ENCODE measurements at places on chromosomes 1 and 21.

GRCh38 chr1:177248258-177248657, 77.5 kb downstream of the BRINP2 start:
- DNase-seq = no peak

- DNase-seq = no peak
These were observed 19.2 kb upstream of the TRIM33 start for GRCh38 chr1:114530224-114530623.

DNA sequence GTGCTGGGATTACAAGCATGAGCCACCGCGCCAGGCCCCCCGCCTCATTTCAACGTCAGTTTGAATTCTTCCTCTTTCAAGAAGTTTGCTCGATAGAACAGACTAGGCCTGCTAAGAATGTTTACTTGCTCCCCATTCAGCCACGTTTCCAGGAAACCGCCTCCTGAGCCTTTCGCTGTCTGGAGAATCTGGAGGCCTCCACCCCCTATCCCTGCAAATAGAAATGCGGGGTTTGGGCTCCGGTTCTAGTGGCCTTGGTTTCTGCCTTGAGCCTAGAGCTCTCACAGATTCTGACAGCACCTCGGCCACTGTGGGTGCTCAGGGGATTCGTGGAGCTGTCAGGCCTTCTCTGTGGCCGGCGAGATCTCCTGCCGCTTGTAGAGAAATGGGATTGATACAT, 84.3 kb downstream of the UBIAD1 start:
- no peak for DNase-seq

- DNase-seq = no peak
These were observed 5.2 kb downstream of the KAZN start for GRCh38 chr1:14603645-14604044.

DNA sequence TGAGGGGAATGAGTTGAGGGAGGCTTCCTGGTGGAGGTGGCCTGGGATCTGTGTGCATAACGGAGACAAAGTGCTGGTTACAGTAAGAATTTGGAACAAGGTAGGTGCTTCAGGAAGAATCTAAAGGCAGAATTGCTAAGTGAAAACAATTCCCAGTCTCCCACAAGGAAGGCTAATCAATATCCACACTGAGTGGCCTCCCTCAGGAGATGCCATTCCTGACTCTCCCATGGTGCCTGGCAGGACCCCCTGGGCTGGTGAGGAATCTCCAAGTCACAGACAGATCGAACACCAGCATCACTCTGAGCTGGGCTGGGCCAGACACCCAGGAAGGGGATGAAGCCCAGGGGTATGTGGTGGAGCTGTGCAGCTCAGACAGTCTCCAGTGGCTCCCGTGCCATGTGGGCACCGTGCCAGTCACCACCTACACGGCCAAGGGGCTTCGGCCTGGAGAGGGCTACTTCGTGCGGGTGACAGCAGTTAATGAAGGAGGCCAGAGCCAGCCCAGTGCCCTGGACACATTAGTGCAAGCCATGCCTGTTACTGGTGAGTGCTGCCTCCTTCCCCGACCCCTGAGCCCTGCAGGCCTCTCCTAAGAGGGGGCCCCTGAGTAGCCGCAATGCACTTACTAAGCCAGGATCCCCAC, 30.7 kb downstream of the IGFN1 start:
- DNase-seq = no peak

DNA sequence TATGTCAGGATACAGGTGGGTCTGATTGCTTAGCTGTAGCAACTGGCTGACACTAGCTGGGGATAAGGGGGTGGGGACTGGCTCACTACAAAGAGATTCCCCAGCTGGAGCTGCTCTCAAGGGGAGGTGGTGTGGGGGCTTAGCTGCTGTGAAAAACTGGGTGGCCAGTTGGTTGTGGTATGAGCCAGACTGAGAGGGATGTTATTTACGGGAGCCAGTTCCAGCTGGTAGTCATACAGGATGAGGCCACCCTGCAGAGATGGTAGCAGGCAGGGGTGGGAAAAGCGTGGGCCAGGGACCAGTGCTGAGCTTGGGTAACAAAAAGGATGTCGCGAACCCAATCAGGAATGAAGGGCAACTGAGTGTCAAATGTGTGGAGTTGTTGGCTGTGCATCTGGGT, 204.0 kb upstream of the C21orf91 start:
- no peak for DNase-seq

DNA sequence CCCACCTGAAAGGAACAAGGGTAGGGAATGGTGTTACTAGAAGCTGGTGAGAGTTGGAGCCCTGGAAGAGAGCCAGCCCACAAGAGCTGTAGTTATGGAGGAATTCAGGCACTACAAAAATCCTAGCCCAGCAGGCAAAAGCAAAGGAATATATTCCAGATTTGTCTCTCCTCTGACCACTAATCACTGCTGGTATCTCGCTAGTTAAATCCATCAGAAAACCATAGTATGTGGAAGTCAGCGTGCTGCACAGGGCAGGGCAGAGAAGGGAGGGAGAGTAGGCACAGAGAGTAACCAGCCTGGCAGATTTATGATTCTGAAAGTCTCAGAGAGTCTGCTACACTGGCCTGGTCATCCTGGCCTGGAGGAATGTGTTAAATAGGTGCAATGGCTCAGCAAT, 88.6 kb downstream of the SELENOF start:
- no peak for DNase-seq

DNA sequence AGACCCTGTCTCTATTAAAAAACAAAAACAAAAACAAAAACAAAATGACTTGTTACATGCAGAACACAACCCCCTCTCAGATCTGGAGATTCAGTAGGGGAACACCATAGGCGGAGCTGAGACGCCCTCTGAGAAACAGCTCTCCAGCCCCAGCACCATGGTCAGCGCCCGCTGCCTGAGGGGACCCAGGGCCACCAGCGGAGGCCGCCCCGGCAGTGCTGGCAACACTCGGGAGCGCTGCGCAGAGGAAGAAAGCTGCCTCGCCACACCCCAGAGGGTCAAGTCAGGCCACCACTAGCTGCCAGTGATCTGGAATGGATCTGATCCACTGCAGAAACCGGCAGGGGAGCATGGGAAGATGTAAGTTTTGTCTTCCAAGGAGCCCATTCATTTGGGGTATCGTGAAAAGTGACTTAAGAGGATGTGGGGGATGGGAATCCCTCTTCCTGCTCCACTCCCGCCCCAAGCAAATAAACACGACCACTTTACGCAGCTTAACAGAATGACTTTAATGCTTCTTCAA, 3.1 kb downstream of the ACTA1 start:
- no peak for DNase-seq

DNA sequence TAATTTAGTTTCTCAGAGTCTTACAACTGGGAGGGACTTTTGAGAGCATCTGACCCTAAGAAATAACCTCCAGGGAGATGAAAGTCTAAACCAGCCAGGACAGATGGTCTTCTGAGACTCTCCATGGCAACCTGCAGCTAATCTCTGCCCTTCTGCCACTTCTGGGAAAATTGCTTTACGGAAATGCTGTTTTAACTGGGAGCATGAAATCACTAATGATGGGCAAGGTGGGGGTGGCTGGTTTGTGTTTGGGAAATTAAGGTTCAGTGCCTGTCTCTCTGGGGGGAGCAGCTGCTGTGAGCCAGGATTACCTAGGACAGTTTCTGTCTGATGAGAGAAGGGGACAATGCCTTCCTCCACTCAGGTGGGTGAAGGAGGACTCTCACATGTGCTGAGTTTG, 33.2 kb downstream of the ROR1 start:
- no peak for DNase-seq

DNA sequence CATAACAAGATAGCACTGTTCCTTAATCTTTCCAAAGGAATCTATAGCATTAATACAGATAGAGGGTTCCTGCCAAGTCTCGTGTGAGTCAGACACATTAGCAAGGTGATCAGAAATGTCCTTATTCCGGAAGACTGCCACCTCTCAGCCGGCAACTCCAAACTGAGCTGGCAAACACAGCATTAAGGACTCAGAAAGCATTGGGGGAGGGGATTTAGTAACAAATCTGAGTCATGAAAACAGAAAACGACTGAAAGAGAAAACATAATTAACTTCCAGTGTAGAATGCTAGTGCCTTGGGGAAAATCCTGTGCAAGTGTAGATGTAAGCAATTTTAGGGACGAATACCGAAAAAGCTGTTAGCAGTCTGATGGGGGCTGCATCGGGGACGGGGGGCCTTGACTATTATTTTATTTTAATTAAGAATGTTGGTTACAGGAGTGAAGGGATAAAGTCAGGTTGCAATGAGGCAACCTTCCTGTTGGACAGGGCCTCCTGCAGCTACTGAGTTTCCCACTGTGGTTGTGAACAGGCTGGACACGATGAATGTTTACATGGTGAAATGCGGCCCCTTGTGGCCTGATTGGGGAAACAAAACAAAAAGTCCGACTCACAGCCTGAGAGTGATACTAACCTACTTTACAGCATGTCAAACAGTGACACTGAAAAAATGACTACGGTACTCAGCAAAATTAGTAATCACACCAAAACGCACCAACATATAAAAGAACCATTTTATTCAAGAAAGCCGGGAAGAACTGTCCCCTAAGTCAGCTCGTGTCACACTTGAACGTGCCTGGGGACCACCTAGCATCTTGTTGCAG, 20.7 kb downstream of the MIS18A start:
- no peak for DNase-seq

GRCh38 chr1:6577831-6578525, 1.8 kb upstream of the ZBTB48 start:
- DNase-seq = no peak

GRCh38 chr1:209769171-209769904, 13.5 kb downstream of the TRAF3IP3 start:
- DNase-seq = peak; percentile 85

DNA sequence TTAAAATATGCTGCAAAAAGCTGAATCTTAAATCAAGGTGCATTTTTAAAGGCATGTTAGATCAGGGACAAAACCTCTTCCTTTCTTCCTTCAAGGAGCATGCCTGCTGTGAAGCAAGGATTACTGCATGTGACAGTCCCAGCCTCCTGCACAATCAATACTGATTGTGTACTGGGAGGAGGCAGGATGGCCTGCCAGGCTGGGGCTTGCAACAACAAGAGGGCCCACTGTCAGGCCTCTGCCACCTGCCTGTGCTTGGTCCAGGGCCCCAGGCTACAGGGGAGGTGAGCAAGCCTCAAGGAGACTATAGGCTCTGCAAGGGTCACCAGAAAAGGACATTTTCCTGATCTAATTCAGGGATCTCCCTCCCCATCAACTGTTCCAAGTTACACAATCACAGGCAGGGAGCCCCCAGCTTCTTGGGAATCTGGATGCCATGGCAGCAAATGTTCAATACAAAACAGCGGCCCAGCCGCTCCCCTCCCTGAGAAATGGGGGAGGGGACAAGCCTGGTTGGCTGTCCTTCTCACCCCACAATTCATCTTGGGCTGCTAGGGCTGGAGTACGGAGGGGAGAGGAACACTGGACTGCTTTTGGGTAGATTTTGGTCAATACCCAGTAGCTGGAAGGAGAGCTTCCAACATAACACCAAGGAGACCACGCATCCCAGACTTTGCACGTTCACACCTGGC, 76.7 kb downstream of the SSBP3 start:
- DNase-seq = no peak

GRCh38 chr1:42259059-42259738, 75.8 kb downstream of the FOXJ3 start:
- no peak for DNase-seq
